SK-N-SH (cell line): ENCODE measurements at places on chromosomes 1 and 21. TPM values are rescaled to one million over a fixed set of nuclear protein-coding genes. Genes with fewer than 3 reads are reported as not detected.

DNA sequence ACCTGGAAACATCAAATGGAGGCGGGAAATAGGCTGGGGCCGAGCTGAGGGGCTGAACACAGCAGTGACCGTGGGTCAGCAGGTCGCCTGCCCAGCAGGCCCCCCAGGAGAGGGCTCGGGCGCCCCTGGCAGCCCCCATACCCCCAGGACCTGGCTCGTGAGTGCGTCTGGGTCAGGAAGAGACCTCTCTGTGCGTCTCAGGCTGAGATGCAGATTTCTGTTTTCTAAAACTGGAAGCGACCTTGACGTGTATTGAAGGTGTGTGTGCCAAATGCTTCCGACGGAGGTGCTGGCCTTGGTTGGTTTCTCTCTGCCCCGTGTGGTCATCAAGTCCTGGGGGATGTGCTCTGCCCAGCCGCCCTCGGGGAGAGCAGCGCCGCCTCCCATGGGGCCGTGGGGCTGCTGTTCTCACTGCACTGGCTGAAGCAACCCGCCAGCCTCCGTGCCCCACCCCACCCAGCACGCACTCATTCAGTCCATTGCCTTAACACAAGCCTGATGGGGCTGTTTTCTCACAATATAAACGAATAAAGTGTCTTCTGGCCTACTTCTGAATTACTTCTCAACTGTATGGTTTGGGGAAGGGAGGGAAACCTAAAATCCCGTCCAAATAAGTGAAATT, 7.4 kb downstream of the PEX10 start:
- no peak for DNase-seq
- peak overlapping the region; percentile 38; the same call in 1 of the 2 replicates for H3K27ac ChIP-seq
- no peaks in the 10 kb centered on the region for H3K27me3 ChIP-seq
- peaks cover 10% of the 10 kb centered on the region for H3K36me3 ChIP-seq
- H3K4me1 ChIP-seq: peaks cover 3% of the 10 kb centered on the region; the same call in 1 of the 2 replicates

GRCh38 chr1:240098534-240098933, 6.9 kb downstream of the FMN2 start:
- peak overlapping the region; percentile 62; the same call in 1 of the 2 replicates for H3K27ac ChIP-seq
- no peak for DNase-seq
- H3K36me3 ChIP-seq: peaks cover 19% of the 10 kb centered on the region
- H3K27me3 ChIP-seq: no peaks in the 10 kb centered on the region
- peaks cover 45% of the 10 kb centered on the region for H3K4me1 ChIP-seq

GRCh38 chr1:159005676-159006075, 4.0 kb upstream of the IFI16 start:
- H3K4me1 ChIP-seq: peaks cover 13% of the 10 kb centered on the region; the same call in 1 of the 2 replicates
- no peak overlapping the region for H3K4me3 ChIP-seq
- H3K27me3 ChIP-seq: no peaks in the 10 kb centered on the region
- no peaks in the 10 kb centered on the region for H3K36me3 ChIP-seq

GRCh38 chr1:205918955-205919746, 24.1 kb downstream of the SLC26A9 start:
- no peaks in the 10 kb centered on the region for H3K36me3 ChIP-seq
- peaks cover 7% of the 10 kb centered on the region; the same call in 1 of the 2 replicates for H3K4me1 ChIP-seq
- H3K27ac ChIP-seq: no peak overlapping the region
- DNase-seq: peak; percentile 79

GRCh38 chr1:75129983-75130789, 4.0 kb upstream of the LHX8 start:
- H3K27me3 ChIP-seq: peaks cover 83% of the 10 kb centered on the region
- H3K27ac ChIP-seq: no peak overlapping the region
- H3K4me3 ChIP-seq: no peak overlapping the region
- peak; percentile 47 for DNase-seq
- H3K4me1 ChIP-seq: peaks cover 13% of the 10 kb centered on the region

DNA sequence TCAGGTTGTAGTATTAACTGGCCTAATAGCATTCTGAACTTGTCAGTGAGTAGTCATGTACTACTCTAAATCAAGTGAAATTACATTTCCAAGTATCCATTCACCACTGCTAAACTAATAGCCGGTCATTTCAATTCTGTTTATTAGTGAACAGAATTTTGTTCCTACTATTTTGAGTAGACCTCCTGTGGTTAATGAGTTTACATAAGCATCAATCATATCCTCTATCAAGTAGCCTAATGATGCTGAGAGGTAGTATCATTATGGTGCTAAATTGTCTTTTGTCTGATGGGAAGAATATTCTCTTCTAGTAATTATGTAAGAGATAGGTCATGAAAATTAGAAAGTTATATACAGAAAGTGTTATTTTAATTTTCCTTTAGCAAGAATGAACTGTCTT, 602.8 kb downstream of the KCNT2 start:
- no peaks in the 10 kb centered on the region for H3K4me1 ChIP-seq
- no peak overlapping the region for H3K4me3 ChIP-seq
- no peaks in the 10 kb centered on the region for H3K27me3 ChIP-seq
- DNase-seq: no peak

GRCh38 chr1:177432897-177433296, 262.1 kb downstream of the BRINP2 start:
- H3K4me1 ChIP-seq: no peaks in the 10 kb centered on the region
- no peak overlapping the region for H3K4me3 ChIP-seq
- no peaks in the 10 kb centered on the region for H3K27me3 ChIP-seq
- no peak overlapping the region for H3K27ac ChIP-seq
- no peaks in the 10 kb centered on the region for H3K36me3 ChIP-seq

GRCh38 chr1:7290971-7291970, 479.8 kb upstream of the VAMP3 start:
- no peaks in the 10 kb centered on the region for H3K36me3 ChIP-seq
- peak overlapping the region; percentile 96 for H3K27ac ChIP-seq
- H3K27me3 ChIP-seq: no peaks in the 10 kb centered on the region
- H3K4me3 ChIP-seq: no peak overlapping the region

DNA sequence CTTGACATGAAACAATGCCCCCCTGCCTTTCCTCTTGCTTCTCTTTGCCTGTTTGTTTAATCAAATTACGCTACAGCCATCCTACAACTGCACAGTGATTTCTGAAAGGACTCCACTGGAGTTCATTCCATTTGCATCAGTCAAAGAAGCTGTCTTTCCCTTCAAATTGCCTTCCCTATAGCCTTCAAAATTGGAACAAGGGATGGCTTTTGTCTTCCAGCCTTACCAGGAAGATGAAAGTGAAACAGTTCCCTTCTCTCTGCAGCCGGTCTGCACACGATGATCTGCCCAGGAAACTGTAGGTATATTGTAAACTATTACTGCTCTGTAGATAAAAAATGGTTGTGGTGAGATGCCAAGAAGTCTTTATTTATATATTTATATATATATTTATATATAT, 65.6 kb upstream of the ETS2 start:
- no peaks in the 10 kb centered on the region for H3K36me3 ChIP-seq
- no peak overlapping the region for H3K4me3 ChIP-seq
- no peaks in the 10 kb centered on the region for H3K27me3 ChIP-seq
- H3K27ac ChIP-seq: no peak overlapping the region
- H3K4me1 ChIP-seq: no peaks in the 10 kb centered on the region; the same call in 1 of the 2 replicates

GRCh38 chr1:207056673-207057072, 3.6 kb downstream of the PFKFB2 start:
- H3K4me1 ChIP-seq: peaks cover 9% of the 10 kb centered on the region
- H3K27me3 ChIP-seq: no peaks in the 10 kb centered on the region
- H3K27ac ChIP-seq: no peak overlapping the region
- H3K4me3 ChIP-seq: no peak overlapping the region

- no peak overlapping the region for H3K27ac ChIP-seq
- DNase-seq: no peak
- no peak overlapping the region for H3K4me3 ChIP-seq
- no peaks in the 10 kb centered on the region for H3K4me1 ChIP-seq
These were observed 134.3 kb downstream of the MATN1 start for GRCh38 chr1:30589083-30589482.

DNA sequence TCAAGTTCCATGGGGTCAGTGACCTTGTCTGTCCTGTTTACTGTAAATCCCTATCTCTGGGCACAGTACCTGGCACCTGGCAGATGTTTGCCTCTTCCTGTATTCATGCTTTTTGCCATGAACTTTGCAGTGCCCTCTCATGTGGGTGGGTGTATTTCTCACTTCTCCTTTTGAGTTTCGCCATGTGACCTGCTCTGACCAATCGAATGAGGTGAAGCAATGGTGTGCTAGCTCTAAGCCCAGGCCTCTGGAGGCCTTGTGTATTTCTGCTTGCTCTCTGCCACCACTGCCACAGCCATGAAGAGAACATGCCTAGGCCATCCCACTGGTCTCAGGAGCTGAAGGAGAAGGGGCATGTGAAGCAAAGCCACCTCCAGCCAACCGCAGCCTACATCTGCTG, 185.5 kb upstream of the ZC3H12A start:
- H3K36me3 ChIP-seq: no peaks in the 10 kb centered on the region
- H3K4me3 ChIP-seq: no peak overlapping the region

- H3K27me3 ChIP-seq: no peaks in the 10 kb centered on the region
- no peaks in the 10 kb centered on the region for H3K4me1 ChIP-seq
- peak overlapping the region; percentile 67; the same call in 1 of the 2 replicates for H3K27ac ChIP-seq
- no peaks in the 10 kb centered on the region for H3K36me3 ChIP-seq
These were observed 566.8 kb upstream of the USP24 start for GRCh38 chr1:55781944-55782482.

- H3K4me1 ChIP-seq: no peaks in the 10 kb centered on the region
- DNase-seq: no peak
- no peak overlapping the region for H3K4me3 ChIP-seq
- H3K27ac ChIP-seq: no peak overlapping the region
These were observed 40.5 kb upstream of the KRTAP19-8 start for GRCh38 chr21:31078796-31079195.

TACSTD2 gene
- polyA plus RNA-seq: 0.02 TPM in 1 of 2 replicates, not detected in the other

ERVH48-1 gene
- not detected in 2 replicates for polyA plus RNA-seq
